CD4-positive, CD25-positive, alpha-beta regulatory T cell (primary cell): ENCODE measurements at places on chromosomes 2 and 18.

DNA sequence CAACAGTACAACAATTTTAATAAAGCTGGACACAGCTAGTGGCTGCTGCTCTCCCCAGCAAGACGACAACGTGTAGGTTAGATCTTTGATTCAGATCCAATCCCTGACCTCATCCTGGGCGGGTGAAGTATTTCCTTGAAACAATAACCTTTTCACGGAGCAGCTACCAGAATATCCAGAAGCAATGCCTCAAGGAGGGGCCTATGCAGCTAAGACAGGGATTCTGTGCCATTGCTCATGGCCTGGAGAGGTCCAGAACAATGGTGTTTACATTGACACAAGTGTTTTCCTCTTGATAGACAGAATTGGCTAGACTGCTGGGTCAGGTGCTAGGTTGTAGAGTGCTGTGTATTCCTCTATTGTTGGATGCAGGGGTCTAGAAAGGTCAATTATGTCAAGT lies 520.1 kb downstream of the BCL11A start:
- DNase-seq = no peak

GRCh38 chr2:26627350-26628105 lies 13.6 kb downstream of the CIB4 start:
- DNase-seq = no peak

GRCh38 chr2:112684415-112684775 lies 36.4 kb upstream of the NT5DC4 start:
- no peak for DNase-seq

DNA sequence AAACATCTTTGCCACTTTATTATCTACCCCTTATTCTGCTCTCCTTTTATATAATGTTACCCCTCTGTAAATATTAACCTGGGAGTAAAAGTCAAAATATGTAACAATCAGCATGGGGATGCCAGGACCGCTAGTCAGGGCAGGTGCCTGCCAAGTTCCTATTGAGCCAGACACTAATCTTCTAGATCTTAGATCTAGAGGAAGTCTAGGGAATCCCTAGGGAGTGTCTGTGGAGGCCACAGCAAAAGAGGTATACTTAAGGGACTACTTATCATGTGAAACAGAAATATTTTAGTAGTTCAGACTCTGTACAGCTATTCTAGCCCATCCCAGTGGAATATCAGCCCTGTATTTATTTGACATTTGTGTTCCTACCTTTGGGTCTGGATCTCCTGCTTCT lies 600.8 kb upstream of the CDH2 start:
- no peak for DNase-seq

GRCh38 chr2:238906254-238906935 lies 58.5 kb downstream of the TWIST2 start:
- no peak for DNase-seq

- no peak for DNase-seq
Measured at GRCh38 chr2:57674025-57674424, 372.6 kb upstream of the VRK2 start.

- DNase-seq = no peak
Measured at GRCh38 chr2:162182395-162182794, 30.3 kb upstream of the GCG start.

- no peak for DNase-seq
Measured at GRCh38 chr2:158546412-158547144, 89.8 kb downstream of the PKP4 start.

- no peak for DNase-seq
Measured at GRCh38 chr2:190235551-190236075, 84.0 kb downstream of the HIBCH start.

- DNase-seq = no peak
Measured at GRCh38 chr2:46798998-46799698, 116.5 kb downstream of the MCFD2 start.

- DNase-seq = no peak
Measured at GRCh38 chr18:49563701-49564517, 2.1 kb downstream of the LIPG start.

DNA sequence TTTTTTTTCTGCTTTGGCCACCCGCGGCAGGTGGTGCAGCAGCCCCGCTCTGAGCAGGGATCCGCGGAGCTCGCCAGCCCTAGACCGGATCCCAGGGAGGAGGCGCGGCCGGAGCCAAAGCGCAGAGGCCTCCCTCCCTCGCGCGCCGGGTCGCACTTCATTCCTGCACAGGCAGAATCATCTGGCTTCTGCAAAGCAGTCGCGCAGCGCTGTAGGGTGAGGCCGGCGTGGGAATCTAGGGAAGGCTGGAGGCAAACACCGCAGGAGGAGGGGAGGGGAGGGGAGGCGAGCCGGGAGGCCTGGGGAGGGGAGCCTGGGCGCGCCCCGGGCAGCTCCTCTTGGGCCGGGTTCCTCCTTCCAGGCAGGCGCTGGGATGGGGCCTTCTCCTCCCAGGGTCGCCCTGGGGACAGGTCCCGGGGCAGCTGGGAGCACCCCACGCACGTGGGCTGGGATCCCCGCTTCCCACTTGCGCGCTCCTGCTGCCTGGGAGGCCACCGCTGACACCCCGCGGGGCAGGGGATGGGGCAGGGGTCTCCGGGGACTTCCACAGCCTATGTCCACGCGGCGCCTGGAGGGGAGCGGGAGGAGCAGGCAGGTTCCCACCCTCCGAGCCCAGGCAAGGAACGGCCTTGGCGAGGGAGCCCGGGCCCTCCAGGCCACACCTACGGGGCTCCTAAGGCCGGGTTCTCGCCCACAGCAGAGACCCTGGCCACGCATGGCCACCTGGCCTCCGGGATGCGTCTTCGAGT lies 45.0 kb downstream of the MBP start:
- DNase-seq = no peak

GRCh38 chr2:11102956-11103860 lies 52.1 kb upstream of the SLC66A3 start:
- DNase-seq = no peak

DNA sequence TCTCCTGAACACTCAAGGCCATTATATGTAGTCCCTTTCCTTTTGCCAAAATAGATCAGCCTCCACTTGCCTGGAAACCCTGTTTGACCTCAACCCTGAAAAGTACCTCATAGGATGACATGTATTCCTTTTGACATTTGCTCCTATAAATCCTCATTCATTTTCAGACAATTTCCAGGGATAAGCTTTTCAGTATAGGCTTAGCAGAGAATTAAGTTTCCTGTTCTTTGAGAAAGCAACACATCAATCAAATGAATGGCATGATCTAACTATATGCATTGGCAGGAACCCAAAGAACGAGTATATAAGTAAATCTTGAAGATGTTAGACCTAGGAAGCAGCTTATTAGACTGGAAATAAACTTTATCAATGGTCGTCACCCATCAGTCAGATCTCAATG lies 483.0 kb downstream of the CCDC85A start:
- DNase-seq = no peak

- DNase-seq = no peak
Measured at GRCh38 chr2:53583583-53583982, 184.0 kb upstream of the CHAC2 start.

GRCh38 chr2:226115832-226116200 lies 683.8 kb downstream of the IRS1 start:
- DNase-seq = no peak

DNA sequence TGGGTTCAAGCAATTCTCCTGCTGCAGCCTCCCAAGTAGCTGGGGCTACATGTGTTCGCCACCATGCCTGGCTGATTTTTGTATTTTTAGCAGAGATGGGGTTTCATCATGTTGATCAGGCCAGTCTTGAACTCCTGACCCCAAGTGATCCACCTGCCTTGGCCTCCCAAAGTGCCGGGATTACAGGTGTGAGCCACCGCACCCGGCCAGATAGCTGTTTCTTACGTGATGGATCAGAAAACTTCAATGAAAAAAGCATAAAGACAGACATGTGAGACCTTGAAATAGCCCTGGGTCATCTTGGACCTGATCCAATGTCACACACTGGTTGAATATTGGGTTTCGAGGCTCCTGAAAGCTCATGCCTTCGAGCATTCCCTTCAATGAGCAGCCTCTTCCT lies 66.7 kb upstream of the RTN4 start:
- no peak for DNase-seq

- DNase-seq = no peak
Measured at GRCh38 chr18:50011813-50012435, 183.0 kb downstream of the MYO5B start.

DNA sequence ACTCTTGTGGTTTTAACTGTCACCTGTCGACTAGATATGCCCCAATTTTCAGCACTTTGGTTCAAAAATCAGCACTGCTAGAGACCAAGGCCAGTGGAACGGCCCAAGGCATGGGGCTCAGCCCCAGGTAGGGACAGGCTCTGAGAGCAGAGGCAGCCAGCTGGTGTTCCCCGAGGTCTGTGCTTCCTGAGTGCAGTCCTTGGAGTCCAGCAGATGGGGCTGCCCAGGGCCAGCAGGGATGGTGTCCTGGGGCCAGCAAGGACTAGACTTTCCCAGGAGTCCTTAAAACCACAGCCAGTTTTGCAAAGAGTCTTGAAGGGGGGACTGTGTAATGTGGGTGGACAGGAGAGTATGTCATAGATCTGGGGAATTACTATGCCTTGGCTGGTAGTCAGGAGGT lies 56.3 kb downstream of the POMC start:
- DNase-seq = no peak

DNA sequence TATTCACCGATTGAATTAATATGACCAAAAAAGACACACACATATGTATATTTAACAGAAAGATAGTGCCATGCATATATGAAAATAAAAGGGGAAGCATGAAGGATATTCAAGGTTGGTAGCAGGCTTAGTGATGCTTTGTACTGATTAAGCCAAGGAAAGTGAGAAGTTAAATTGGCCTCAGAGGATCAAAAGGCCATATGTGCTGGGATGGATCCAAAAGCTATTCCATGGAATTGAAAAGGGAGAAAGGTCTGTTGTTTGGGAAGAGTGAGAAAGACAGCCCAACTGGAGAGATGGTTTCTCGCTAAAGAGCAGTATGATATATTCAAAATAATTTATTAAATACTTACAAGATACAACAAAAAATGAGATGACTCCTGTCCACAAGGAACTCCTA lies 65.9 kb downstream of the INSIG2 start:
- DNase-seq = no peak

GRCh38 chr2:11559066-11559785 lies 25.4 kb downstream of the GREB1 start:
- no peak for DNase-seq

DNA sequence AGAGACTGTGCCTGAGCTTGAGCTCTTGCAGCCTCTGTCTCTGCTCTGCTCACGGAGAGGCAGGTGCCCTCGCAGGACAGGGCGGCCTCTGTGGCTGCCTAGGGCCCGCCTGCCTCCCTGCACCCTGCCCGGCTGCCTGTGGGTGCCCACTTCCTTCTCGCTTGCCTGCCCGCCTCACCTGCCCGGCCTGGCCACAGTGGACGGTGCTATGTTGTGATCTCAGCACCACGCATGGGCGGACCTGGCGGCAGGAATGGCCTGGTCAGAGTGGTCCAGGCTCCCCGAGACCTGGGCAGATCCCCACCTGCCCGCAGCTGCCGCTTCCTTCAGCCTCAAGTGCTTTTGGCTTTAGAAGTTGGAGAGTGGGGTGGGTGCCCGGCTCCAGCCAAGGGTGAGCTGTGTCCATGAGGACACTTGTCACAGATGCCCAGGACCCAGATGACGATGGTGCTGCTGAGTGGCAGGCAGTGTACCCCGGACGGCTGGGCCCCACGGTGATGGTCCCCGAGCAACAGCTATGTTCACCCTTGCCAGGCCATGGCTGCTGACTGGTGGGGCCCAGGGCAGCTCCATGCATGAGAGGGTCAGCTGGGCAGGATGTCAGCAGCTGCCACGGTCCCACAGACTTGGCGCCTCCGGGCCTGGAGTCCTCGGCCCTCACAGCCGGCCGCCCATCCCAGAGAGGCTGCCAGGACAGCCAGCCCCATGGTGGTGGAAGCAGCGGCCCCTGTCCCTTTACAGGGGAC lies 25.3 kb downstream of the RTP5 start:
- no peak for DNase-seq

DNA sequence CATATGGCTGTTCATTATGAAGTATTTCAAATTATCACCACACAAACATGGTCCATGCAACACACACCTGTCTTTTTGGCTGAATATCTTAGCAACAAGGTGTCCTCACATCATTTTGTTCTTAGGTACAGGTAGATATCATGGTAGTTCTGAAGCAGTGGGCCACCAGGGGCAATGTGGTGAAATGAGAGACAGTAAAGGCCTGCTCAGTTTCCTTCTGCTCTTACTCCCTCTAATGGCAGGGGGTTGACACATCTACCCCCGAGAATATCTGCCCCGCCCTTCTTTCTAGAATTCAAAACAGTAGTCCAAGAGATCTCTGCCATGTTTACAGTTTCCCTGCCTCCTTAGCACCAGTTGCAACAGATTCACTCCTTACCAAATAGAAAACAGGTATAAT lies 147.0 kb upstream of the KLHL14 start:
- no peak for DNase-seq

GRCh38 chr18:22585333-22585732 lies 167.6 kb upstream of the CTAGE1 start:
- no peak for DNase-seq

- no peak for DNase-seq
Measured at GRCh38 chr2:104862058-104862941, 8.4 kb downstream of the POU3F3 start.

DNA sequence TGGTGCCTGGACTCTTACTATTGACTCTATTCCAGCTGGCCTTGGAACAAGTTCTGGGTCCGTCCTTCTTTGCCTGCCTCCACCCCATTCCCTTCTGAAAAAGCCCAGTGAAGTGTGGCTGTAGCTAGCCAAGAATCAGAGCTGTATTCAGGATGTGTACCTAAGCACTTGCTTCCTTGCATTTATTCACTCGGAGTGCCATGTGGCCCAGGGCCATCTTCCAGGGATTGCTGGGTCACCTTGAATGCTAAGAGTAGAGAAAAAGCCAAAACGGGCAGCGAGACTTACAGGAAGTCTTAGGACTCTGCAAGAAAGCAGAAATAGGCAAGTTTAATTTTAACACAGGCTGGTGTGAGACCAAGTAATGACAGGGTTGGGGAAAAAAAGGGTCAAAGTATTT lies 4.1 kb downstream of the ITGA6 start:
- no peak for DNase-seq

DNA sequence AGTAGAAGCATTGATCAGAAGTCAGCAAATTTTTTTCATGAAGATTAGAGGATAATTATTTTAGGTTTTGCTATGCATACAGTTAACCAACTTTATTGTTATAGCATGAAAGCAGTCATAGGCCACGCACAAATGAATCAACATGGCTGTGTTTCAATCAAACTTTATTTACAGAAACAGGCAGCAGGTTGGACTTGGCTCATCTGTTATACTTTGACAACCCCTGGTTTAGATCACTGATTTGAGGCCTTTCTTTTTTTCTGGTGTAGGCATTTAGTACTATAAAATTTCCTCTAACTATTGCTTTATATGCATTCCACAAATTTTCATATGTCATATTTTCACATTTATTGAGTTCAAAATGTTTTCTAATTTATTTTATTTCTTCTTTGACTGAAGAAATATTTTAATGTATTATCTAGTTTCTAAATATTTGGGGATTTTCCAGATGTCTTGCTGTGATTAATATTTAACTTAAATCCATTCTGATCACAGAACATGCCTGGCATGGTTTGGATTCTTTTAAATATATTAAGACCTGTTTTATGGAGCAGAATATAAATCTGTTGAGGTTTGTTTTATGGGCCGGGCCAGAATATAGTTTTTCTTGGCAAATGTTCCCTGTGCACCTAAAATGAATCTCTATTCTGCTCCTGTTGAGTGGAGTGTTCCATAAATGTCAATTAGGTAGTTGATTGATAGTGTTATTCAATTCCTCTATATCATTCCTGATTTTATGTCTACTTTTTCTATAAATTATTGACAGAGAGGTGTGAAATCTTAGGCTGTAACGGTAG lies 116.3 kb upstream of the KLHL29 start:
- no peak for DNase-seq
